Right atrium auricular region (tissue), 2 donors: ENCODE measurements at places on chromosomes 7 and 10.
A peak's percentile ranks its signal among the peaks of the same experiment; 100 is the strongest.

DNA sequence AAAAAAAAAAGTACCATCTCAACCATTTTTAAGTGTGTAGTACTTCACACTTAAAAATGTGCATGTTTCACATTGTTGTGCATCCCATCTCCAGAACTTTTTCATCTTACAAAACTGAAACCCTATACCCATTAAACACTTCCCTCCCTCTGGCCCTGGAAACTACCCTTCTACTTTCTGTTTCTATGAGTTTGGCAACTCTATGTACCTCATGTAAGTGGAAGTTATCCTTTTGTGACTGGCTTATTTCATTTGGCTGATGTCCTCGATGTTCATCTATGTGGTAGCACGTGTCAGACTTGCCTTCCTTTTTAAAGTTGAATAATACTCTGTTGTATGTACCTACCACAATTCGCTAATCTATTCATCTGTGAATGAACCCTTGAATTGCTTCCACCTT lies 12.2 kb downstream of the KCNMA1 start:
- H3K4me3 ChIP-seq: no peak overlapping the region
- no peaks in the 10 kb centered on the region for H3K36me3 ChIP-seq
- DNase-seq: no peak
- no peak overlapping the region for H3K27ac ChIP-seq
- H3K4me1 ChIP-seq: no peaks in the 10 kb centered on the region

GRCh38 chr7:154406312-154406711 lies 354.1 kb downstream of the DPP6 start:
- no peaks in the 10 kb centered on the region for H3K4me1 ChIP-seq
- H3K27me3 ChIP-seq: no peaks in the 10 kb centered on the region
- no peak overlapping the region for H3K4me3 ChIP-seq
- DNase-seq: no peak
- no peak overlapping the region for H3K27ac ChIP-seq

DNA sequence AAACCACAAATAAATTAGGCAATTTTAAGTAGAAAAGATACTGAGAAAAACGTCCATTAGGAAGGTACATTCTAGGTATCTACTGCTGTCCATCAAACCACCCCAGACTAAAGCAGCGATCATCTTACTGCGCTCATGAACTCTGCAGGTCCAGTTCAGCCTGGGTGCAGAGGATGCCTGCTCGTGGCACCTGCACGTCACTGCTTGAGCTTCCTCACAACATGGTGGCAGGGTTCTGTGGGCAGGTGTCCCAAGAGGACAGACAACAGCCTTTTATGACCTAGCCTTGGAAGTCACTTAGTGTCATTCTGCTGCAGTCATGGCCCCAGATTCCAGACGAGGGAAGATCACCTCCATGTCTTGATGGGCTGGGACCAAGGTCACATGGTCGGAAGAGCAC lies 93.4 kb downstream of the MICALL2 start:
- H3K36me3 ChIP-seq: no peaks in the 10 kb centered on the region
- H3K4me3 ChIP-seq: no peak overlapping the region
- peaks cover 8% of the 10 kb centered on the region for H3K4me1 ChIP-seq
- no peak overlapping the region for H3K27ac ChIP-seq
- DNase-seq: no peak

DNA sequence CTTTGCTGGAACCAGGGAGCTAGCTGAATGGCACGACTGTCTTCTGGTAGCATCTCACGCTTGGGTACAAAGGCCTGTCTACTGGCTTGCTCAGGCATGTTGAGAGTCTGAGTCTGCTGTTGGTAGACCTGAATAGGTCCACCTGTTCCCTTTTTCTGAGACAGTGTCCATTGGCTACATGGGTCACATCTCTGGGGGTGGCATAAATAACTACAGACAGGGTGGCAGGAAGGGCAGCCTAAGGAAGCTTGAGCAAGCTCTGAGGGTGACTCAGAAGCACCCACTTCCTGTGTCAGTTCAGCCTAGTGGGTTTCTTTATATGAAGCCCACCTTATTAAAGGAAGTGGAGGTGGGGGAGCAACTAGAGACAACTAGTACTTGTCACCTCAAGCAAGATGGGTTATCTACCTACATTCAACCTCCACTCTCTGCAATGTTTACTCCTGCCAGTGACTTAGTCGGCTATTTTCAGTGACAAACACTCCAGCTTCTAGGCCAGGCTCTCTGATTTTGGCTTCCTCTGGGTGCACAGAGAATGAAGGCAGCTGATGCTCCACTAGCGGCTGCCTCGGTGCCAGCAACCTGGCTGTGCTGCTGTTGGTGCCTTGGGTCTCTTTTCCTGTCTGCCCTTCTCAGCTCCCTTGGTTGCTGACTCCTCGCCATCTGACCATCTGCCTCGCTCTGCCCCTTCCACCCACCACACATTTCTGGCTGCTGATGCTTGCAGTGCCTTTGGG lies 5.7 kb upstream of the ZYX start:
- no peak for DNase-seq
- no peak overlapping the region for H3K4me3 ChIP-seq
- H3K36me3 ChIP-seq: no peaks in the 10 kb centered on the region

DNA sequence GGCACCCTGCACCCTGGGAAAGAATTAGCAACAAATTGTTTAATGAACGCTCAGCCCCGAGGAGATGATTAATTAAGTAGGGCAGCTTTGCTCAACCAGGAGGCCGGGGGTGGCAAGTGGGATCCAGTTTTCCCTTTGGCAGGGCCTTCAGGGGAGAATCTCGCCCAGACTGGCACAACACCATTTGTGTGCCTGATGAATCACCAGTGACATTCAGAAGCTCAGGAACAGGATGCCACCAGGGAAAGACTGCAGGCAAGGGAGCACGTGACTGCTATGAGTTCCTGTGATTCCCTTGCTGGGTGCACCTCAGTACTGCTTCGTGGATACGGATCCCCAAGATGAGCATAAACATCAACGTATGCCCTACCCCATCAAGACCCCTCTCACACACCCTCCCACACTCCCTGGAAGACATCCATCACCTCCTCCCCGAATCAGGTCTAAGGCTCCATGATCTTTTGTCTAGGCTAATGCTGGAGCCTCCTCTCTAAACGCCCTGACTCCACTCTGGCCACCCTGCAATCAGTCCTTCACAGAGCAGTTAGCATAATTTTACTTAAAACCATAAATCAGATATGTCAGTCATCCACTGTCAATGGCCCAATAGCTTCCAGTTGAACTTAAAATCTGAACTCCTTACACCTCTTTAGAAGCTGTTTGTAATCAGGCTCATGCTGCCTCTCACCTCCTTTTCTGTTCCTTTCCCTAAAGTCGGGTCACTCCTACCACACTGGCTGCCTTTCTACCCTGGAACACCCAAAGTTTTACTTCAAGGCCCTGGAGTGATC lies 109.2 kb upstream of the AGK start:
- no peak for DNase-seq
- H3K36me3 ChIP-seq: no peaks in the 10 kb centered on the region
- H3K4me1 ChIP-seq: no peaks in the 10 kb centered on the region
- no peak overlapping the region for H3K4me3 ChIP-seq
- peak overlapping the region; percentile 62 for H3K27ac ChIP-seq
- H3K27me3 ChIP-seq: no peaks in the 10 kb centered on the region

GRCh38 chr10:48472501-48473069 lies 132.3 kb downstream of the ARHGAP22 start:
- H3K36me3 ChIP-seq: no peaks in the 10 kb centered on the region
- no peaks in the 10 kb centered on the region for H3K27me3 ChIP-seq
- H3K4me3 ChIP-seq: no peak overlapping the region
- no peaks in the 10 kb centered on the region for H3K4me1 ChIP-seq
- DNase-seq: no peak

DNA sequence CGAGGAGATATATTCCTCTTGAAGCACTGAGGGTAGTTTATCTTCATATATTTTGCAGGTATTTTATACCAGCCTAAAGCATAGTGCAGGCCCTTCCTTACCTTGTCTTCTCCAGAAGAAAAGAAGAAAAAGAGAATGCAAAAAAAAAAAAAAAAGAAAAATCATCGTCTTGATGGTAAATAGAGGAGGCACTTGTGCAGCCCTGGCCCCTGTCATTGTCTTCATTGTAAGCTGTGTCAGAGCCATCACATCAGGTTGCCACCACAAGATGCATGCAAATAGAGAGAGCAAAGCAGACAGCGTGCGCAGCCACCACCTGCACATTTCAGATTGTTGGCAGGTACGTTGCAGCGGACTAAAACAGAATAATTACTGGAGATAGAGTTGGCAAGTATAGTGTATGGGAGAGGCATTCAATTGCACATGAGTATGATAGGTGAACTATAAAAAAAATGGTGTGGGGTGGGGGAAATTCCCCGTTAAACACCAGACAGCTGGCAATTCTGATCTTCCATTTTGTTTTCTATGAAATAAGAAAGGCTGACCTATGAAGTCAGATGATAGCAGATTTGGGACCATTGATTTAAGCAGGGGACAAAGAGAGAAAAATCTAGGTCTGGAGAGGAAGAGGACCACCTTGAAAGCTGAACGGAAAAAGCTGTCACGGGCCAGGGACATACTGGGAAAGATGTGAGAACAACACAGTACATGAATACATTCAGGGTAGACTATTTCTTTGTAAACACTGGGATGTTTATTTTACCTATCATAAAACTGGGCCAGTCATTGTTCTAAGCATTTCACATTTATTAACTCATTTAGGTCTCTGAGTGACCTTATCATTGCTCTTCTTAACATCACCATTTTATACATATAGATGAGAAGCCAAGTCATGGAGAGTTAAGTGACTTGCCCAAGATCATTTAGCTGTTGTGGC lies 306.3 kb upstream of the SP8 start:
- no peak for DNase-seq
- H3K4me3 ChIP-seq: no peak overlapping the region
- no peaks in the 10 kb centered on the region for H3K36me3 ChIP-seq
- no peaks in the 10 kb centered on the region for H3K4me1 ChIP-seq
- H3K27ac ChIP-seq: no peak overlapping the region

DNA sequence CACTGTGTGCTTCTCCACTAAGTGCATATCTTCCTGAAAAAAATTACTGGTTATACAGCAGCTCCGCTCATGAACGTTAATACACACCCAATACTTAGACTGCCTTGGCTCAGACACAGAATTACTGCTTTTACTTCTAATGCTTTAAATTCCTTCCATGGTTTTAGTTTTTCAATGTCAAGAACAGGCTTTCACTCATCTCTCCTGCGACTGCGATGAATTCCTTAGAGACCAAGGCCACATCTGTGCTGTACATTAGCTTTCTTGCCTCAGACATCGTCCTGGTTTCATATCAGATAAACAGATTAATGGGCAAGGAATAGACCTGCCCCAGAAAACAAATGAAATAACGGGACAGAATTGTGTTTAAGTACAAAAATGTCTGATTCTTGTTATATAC lies 120.2 kb downstream of the CYP26A1 start:
- peaks cover 3% of the 10 kb centered on the region for H3K27me3 ChIP-seq
- H3K36me3 ChIP-seq: no peaks in the 10 kb centered on the region
- DNase-seq: no peak
- H3K27ac ChIP-seq: no peak overlapping the region

DNA sequence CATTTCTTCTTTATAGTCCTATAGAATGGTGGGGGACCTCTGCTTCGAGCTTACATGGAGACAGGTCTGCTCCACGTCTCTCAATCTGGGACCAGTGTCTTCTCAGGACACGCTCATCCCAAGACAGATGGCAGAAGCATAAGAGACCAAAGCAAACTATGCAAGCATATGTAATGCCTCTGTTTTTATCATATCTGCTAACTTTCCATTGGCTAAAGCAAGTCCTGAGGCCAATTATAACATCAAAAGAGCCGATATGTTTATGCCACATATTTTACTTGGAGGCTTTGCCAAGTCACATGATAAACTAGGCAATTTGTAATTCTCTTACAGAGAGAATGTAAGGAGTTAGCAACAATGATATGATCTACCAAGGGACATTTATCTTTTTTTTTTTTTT lies 102.6 kb upstream of the NRBF2 start:
- H3K4me3 ChIP-seq: no peak overlapping the region
- H3K36me3 ChIP-seq: no peaks in the 10 kb centered on the region
- DNase-seq: no peak
- no peaks in the 10 kb centered on the region for H3K4me1 ChIP-seq
- H3K27me3 ChIP-seq: no peaks in the 10 kb centered on the region
- no peak overlapping the region for H3K27ac ChIP-seq

GRCh38 chr7:95491201-95491600 lies 5.5 kb downstream of the ASB4 start:
- H3K27me3 ChIP-seq: no peaks in the 10 kb centered on the region
- no peak overlapping the region for H3K4me3 ChIP-seq
- no peaks in the 10 kb centered on the region for H3K36me3 ChIP-seq
- no peak for DNase-seq
- no peak overlapping the region for H3K27ac ChIP-seq
- H3K4me1 ChIP-seq: no peaks in the 10 kb centered on the region

DNA sequence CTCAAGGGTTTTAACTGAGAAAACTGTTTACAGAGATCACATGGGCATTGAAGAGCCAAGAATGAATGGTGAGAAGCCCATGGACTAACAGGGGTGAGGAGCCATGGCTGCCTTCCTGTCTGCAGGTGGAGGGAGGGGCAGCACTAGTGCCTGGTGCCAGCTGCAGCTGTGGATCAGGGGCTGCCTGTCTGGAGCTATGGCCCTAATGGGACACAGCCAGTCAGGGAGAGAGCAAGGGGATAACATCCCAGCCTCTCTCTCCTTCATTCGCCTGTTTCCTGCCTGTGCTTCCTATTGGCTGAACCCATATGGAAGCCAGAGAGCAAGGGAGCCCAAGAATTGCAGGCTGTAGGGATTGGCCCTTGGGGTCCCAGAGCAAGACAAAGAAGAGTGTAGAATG lies 125.8 kb upstream of the GAD2 start:
- no peaks in the 10 kb centered on the region for H3K36me3 ChIP-seq
- H3K27me3 ChIP-seq: no peaks in the 10 kb centered on the region
- no peak for DNase-seq
- H3K4me3 ChIP-seq: no peak overlapping the region
- H3K27ac ChIP-seq: no peak overlapping the region

DNA sequence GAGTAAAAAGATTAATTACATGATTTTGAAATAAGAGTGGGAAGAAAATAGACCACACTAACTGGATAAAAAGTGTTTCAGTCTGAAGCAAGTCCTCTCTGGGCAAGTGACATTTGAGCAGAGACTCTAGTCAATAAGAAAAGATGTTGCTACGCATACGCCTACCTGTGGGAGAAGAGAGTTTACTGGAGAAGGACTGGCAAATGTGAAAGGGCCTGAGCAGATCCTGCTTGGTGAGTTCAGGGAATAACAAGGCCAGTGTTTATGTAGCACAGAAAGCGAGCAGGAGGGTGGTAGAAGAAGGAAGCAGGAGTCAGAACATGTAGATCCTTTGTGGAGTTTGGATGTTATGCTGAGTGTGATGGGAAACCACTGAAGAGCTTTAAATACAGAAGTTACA lies 43.4 kb downstream of the RAB18 start:
- no peak overlapping the region for H3K4me3 ChIP-seq
- H3K27me3 ChIP-seq: no peaks in the 10 kb centered on the region
- no peaks in the 10 kb centered on the region for H3K4me1 ChIP-seq
- peaks cover 18% of the 10 kb centered on the region for H3K36me3 ChIP-seq
- no peak for DNase-seq

DNA sequence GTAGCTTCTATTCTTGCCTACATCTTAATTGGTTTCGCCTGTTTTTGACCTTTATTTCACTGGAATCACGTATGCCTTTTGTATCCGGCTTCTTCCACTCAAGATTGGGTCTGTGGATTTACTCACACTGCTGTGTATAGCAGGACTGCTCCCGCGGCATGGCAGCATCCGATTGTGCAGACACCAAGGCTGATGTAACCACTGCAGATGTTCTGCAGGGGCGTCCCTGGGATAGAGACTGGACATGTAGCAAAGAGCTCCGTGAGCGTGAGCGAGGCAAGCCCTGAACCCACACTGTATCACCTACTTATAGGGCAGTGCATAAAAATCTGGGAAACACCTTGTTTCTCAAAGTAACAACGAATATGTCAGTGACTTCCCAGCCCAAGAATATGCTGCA lies 11.4 kb upstream of the IDI2 start:
- no peak overlapping the region for H3K27ac ChIP-seq
- peaks cover 32% of the 10 kb centered on the region for H3K36me3 ChIP-seq
- no peaks in the 10 kb centered on the region for H3K27me3 ChIP-seq
- no peak overlapping the region for H3K4me3 ChIP-seq
